Stimulated activated CD4-positive, alpha-beta T cell treated with anti-CD3 and anti-CD28 coated beads, Interleukin-1b, Interleukin-23, amount 100 ng/mL, for 1 hour (primary cell): ENCODE measurements at places on chromosomes 16 and 17.

- DNase-seq = no peak
Observed at GRCh38 chr17:80145076-80146075, 1.6 kb downstream of the EIF4A3 start.

DNA sequence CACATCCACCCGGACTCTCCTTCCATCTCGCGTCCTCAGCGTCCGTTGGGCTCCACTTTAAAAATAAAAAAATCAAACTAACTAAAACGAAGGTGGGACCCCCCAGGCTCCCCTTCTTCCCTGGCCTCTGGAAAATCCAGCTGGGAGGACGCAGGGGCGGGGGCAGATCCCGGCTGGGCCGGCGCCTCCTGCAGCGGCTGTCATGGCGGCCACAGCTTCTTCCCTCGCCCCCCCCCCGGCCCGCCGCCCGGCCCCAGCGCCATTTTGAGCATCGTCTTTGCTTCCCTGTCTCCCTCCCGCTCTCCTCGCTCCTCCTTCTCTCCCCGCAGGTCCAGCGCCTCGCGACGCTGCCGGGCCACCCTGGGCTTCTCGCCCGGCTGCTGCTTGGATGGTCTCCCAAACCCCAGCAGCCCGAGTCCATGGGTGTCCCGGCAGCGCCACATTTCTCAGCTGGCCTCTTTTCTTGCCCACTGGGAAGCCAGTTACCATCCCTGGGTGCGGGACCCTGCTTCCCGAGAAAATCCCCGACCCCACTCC lies 3.3 kb downstream of the HOXB2 start:
- no peak for DNase-seq

- no peak for DNase-seq
Observed at GRCh38 chr17:4766723-4767122, 5.0 kb upstream of the TM4SF5 start.

GRCh38 chr17:28368306-28368831 lies 1.7 kb downstream of the VTN start:
- DNase-seq = no peak

GRCh38 chr17:50273654-50274040 lies 619 bp upstream of the TMEM92 start:
- no peak for DNase-seq

GRCh38 chr17:78133179-78133951 lies 2.8 kb downstream of the TMC8 start:
- DNase-seq = no peak

DNA sequence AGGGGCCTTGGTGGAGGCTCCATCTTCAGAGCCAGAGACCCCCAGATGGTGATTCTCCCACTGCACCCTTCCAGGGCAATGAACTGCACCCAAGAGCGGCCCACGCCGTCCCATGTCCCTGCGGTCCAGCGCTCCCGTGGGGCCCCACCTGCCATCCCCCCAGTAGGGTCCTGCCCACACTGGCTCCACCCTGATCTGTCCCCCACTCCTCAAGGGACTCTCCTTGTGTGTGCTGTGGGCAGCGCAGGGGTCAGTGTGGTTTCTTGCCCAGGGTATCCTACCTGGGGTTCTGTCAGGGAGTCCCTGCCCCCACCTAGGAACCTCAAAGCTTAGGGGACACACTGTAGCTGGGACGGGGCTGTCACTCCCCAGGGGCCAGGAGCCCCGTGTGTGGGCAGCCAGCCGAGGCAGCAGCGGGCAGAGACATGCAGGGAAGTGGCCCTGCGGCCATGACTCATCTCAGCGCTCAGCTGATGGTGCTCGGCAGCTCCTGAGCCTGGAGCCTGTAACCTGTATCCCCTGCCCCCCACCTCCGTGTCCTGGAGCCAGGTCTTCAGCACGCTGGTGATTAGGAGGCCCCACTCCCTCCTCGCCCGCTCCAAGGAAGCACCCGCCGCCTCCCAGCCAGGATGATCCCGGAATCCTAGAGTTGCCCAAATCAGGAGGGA lies 35.7 kb upstream of the SSTR5 start:
- DNase-seq = no peak

DNA sequence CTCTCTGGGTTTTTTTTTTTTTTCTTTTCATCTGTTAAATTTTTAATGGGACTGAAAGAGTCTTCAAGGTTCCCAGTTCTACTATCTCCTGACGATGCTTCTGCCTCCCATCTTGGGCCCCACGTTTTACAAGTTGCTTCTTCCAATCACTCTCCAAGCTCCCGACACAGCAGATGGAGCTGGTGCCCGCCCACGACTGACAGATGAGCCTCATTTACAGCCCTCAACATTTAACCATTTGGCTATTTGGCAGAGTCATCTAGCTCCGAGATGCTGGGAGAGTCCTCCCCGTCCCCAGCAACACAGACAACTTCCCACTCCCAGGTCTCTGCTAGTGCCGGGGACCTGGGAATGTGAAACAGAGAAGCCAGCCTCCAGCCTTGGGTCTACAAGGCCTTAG lies 276.9 kb downstream of the SHISA9 start:
- DNase-seq = no peak

DNA sequence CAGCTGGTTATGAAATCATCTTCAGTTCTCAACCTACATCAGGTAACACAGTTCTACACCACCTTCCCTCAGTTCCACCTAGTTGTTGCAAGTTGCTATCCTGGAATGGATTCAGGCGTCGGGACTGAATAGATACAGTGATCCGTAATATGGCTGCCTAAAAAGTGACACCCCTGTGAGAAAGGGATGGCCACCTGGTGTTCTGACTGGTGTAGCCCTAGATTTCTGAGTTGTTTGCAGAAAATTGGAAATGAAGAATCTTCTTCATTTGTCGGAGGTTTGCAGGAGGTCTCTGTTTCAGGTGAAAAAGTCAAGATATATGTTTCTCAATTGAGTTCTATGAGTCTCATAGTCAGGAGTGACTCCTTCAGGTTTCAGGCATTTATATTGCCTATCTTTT lies 225.8 kb upstream of the ELAC2 start:
- DNase-seq = no peak

GRCh38 chr16:11391576-11391975 lies 46.3 kb downstream of the RMI2 start:
- no peak for DNase-seq

DNA sequence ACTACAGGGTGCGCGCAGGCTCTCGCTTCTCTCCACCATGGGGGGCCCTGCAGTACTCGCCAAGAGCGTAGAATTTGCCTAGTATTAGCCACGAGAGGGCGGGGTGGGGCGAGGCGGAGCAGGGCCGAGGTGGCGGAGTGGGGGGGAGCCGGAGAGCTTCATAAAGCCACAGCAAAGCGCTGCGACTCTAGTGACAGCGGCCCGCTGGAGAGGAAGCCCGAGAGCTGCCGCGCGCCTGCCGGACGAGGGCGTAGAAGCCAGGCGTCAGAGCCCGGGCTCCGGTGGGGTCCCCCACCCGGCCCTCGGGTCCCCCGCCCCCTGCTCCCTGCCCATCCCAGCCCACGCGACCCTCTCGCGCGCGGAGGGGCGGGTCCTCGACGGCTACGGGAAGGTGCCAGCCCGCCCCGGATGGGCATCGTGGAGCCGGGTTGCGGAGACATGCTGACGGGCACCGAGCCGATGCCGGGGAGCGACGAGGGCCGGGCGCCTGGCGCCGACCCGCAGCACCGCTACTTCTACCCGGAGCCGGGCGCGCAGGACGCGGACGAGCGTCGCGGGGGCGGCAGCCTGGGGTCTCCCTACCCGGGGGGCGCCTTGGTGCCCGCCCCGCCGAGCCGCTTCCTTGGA lies at the start of gene TBX21:
TBX21 (plus strand) TSS at position 190 of the 627 bp plus-strand sequence; CDS start at position 409, 219 bp downstream.
- DNase-seq = peak; percentile 77

GRCh38 chr17:81030741-81031565 lies 4.0 kb upstream of the BAIAP2 start:
- no peak for DNase-seq

DNA sequence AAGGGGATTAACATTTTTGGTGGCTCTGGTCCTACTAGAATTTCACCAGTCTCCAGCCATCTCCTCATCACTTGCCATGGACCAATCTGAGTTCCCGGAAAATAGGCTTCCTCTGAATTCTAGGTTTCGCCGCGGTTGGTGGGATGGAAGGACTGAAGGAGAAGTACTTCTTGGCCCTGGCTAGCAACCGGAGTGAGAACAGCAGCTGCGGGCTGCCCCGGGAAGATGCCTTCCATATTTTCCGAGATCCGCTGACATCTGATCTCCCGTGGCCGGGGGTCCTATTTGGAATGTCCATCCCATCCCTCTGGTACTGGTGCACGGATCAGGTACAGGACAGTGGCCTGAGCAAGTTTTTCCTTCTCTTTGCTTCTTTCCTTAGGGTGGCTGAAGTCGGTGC lies 45.0 kb downstream of the SLC5A11 start:
- DNase-seq = no peak

DNA sequence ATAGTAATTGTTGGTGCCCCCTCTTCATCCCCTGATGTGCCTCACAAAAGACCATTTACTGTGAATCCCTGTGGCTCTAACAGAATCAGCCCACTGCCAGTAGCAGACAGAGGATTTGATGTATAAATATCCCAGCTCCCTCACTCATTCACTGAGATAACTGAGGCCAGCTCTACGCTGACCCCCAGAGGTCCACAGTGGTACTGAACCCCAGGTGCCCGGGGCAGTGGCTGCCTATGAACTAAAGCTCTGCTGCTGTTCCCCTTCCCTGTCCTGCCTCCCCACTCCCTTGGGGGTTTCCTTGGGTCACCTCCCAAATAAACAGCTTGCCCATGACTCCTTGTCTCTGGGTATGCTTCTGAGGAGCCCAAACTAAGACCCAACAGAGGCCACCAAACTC lies 295.8 kb downstream of the FOXL1 start:
- no peak for DNase-seq

- no peak for DNase-seq
Observed at GRCh38 chr16:6206080-6206479, 1108.5 kb upstream of the EEF2KMT start.

DNA sequence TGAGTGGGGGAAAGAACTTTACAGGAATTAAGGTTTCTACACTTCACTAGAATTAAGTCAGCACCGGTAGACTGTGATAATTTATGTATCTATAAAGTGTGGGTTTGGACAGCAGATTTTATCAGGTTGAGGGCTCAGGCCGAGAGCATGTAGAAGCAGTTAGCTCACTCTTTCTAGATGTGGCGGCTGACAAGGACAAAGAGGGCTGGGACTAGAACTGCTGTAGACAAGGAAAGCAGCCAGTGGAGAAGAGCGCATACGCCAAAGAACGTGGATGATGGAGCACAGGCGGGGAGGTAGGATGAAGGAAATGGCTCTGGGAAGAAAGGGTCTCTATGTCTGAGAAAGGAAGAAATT lies 504 bp upstream of the GOSR1 start:
- no peak for DNase-seq

DNA sequence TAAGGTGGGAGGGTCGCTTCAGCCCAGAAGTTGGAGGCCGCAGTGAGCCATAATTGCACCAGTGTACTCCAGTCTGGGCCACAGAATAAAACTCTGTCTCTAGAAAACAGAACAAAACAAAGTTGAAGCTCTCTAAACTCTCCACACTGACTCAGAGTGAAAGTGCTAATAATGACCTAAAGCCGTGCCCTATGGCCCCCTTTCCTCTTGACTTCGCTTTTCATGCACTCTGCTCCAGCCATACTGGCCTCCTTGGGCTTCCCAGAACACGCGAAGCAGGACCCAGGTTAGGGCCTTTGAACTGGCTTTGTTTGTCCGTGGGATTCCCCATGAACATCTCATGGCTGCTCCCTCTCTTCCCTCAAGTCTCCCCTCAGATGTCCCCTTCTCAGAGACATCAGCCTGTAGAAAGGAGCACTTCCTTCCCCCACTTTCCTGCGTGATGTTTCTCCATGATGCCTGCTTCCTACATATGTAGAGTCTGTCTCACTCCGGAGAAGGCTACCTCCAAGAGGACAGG lies 18.6 kb upstream of the SPN start:
- no peak for DNase-seq

DNA sequence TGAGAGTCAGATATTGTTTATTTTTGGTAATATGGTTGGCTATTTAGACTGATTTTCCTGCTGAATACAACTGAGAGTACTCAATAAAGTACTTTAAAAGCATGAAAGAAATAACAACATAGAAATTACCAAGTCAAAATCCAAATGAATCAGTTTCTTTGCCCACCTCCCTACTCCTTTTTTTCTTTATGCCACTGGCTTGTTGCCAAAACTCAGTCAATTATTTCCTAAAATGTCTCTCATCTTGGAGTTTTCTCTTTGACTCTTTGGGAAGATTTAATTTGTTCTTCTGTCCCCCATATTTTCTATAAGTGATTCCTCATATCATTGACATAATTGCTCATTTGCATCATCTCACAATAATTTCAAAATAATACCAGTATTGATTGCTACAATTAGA lies 2.6 kb upstream of the OMG start:
- DNase-seq = no peak

DNA sequence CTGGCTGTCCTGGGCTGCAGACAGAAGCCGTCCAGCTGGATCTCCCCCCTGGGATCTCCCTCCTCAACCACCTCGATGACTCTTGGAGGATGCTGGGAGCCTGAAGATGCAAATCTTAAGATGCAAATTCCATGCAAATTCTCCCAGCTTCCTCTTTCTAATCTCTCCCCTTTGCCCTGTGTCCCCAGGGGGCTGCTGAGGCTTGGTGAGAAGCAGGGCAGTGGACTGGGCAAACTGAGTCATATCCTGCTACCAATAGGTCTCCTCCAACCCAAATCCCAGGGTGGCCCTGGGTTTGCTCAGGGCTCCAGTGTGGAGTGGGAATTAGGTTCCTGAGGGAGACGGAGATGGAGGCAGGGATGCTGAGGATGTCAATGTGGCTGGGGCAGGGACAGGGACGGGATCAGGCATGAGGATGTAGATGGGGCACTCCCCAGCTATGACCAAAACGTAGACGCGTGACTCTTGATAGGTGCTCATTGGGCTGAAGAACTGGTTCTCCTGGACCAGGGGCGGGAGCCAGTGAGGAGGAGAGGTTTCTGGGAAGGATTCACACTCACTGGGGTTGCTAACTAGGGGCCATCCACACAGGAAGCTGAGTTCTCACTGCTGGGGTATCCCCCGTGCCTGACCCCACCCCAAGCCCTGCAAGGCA lies 3.6 kb upstream of the ALOX12B start:
- DNase-seq = no peak

GRCh38 chr16:68255712-68256111 lies 8.6 kb upstream of the SLC7A6 start:
- no peak for DNase-seq

DNA sequence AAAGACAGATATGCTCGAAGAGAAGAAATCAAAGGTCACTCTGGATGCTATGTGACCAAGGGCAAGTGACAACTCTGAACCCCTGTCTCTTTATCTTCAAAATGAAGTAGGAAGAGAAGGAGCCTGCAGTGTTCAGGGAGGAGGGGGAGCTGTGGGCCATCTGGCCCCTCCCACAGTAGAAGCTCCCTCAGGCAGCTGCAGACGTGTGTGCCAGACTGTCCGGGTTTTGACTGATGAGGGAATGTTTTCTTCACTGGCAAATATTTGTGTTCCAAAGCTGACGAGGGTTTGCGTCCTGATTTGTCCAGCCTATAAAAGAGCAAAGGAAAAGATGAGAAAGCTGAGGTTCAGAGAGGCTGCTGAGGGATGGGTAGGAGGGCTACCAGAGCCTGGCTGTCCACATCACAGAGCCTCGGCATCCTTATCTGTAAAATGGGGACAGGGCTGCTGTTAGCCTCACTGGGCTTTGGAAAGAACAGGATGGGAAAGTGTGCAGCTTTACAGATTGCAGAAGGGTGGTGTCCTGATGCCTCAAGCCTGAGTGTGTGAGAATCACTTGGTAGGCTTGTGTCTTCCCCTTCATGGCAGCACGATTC lies 1.8 kb upstream of the GINS2 start:
- no peak for DNase-seq
